ENCODE measurements at places on chromosomes 16 and 17. TPM values are rescaled to one million over a fixed set of nuclear protein-coding genes. Genes with fewer than 3 reads are reported as not detected.

GRCh38 chr16:87376660-87377059 is 6.9 kb downstream of the FBXO31 start:
- no peak for DNase-seq

DNA sequence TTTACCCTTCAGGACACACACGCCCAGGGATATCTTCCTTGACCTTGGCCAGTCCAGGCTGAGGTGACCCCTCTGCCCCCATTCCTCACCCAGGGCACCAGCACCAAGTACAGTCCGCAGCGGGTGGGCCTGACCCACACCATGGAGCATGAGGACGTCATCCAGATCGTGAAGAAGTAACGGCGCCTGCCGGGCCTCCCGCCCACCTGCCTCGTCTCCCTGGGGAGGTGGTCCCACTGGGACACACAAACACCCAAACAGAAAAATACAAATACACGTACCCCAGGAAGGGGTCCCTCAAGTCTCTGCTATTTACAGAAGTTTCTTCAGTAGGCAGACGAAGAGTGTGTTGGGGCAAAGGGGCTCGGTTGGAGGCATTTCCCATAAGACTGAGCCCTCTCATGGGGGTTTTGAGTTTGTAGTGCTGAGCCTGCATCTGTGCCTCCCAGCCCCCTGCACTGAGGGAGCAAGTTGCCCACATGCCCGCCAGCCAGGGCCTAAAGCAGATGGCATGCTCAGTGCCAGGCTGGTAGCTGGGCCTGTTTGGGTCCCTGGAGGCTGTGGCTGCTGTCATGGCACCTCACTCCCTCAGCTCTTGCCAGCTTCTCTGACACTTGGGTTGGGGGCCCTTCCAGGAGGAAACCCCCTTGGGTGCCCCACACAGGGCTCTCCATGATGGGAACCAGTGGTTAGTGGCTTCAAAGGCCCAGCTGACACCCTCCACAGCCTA is 1.3 kb upstream of the MYO15A start:
- DNase-seq, result no peak

- DNase-seq, result no peak
Observed at GRCh38 chr17:19320876-19321275, 41.6 kb downstream of the B9D1 start.

GRCh38 chr17:37212179-37212578 is 163.6 kb upstream of the C17orf78 start:
- no peak for DNase-seq

GRCh38 chr17:51933647-51934046 is 224.9 kb downstream of the CA10 start:
- DNase-seq, result no peak

GRCh38 chr16:89194340-89195311 is 5.7 kb downstream of the SLC22A31 start:
- no peak for DNase-seq

DNA sequence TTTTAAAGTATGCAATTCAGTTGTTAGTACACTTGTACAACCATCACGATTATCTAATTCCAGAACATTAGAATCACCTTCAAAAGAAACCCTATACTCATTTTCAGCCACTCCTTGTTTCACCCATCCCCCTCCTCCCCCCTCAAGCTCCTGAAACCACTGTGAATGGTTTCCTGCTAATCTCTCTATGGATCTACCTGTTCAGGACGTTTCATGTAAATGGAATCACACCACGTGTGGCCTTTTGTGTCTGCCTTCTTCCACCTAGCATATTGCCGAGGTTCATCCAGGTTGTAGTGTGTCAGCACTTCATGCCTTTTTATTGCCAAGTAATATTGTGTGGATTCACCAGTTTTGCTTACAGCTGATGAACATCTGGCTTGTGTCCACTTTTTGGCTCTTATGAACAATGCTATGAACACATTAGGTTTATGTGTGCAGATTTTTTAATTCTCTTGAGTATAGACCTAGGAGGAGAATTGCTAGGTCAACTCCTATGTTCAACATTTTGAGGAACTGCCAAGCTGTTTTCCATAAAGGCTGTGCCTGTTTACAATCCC is 17.8 kb downstream of the EIF4A3 start:
- DNase-seq, result no peak

- no peak for DNase-seq
Observed at GRCh38 chr16:27973678-27974077, 89.8 kb downstream of the GSG1L start.

The PRSS33 gene
- not detected for total RNA-seq

The LRRC46 gene
- total RNA-seq, result 0.90 TPM

All from T-helper 17 cell (primary cell).